ENCODE measurements at places on chromosomes 11 and 22.

GRCh38 chr22:16963189-16963945 is 44.7 kb downstream of the GAB4 start:
- H3K4me3 ChIP-seq: no peak overlapping the region
- no peak for DNase-seq
- H3K27ac ChIP-seq: no peak overlapping the region
- H3K36me3 ChIP-seq: no peaks in the 10 kb centered on the region
- no peaks in the 10 kb centered on the region for H3K27me3 ChIP-seq

DNA sequence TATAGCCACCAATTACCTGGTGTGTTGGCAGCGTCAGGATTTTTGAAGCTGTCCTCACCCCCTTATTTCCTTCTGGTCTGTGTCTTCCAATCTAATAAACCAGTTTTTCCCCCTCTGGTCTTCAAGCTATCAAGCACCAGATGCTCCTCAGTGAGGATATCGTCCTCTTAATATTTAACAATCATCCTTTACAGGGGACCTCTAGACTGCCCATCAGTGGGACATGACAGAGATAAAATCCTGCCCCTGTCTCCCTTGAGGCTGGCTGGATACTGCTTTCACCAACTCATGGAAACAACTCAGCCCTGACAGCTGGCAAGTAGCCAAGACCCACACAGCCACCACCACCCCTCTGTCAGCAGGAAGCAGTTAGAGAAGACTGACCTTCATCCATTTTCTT is 421.0 kb upstream of the API5 start:
- no peaks in the 10 kb centered on the region for H3K4me1 ChIP-seq
- no peak overlapping the region for H3K4me3 ChIP-seq
- H3K36me3 ChIP-seq: no peaks in the 10 kb centered on the region
- H3K27me3 ChIP-seq: no peaks in the 10 kb centered on the region
- DNase-seq: no peak
- no peak overlapping the region for H3K27ac ChIP-seq

DNA sequence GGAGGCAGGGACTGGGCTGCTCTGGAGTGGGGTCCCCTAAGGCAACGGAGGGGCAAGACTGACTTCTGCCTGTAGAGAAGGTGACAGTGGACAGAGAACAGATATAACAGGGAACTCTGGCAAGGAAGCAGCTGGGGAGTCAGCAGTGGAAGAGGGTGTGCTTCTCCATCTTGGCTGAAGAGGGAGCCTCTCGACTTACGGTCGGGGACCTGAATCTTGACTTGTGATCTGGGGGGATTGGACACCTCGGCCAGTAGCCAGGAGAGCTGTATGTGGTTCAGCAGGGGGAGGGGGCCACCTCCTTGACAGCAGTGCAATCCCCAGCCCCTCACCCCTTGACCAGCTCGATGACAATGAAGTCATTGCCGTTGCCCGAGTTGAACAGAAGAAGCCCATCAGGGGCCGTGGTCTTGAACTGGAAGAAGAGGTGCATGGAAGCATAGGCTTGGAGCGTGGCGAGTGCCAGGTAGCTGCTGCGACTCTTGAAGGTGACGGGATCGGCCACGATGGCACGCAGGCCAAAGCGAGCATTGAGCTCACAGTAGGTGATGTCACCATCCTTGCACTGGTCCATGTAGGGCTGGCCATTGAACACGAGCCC is 60.0 kb downstream of the SLC22A12 start:
- no peak overlapping the region for H3K27ac ChIP-seq
- no peaks in the 10 kb centered on the region for H3K36me3 ChIP-seq
- no peak overlapping the region for H3K4me3 ChIP-seq
- H3K27me3 ChIP-seq: no peaks in the 10 kb centered on the region
- no peak for DNase-seq
- no peaks in the 10 kb centered on the region for H3K4me1 ChIP-seq

GRCh38 chr22:36541831-36542411 is 13.0 kb upstream of the EIF3D start:
- H3K27me3 ChIP-seq: no peaks in the 10 kb centered on the region
- H3K4me3 ChIP-seq: no peak overlapping the region
- no peaks in the 10 kb centered on the region for H3K4me1 ChIP-seq

DNA sequence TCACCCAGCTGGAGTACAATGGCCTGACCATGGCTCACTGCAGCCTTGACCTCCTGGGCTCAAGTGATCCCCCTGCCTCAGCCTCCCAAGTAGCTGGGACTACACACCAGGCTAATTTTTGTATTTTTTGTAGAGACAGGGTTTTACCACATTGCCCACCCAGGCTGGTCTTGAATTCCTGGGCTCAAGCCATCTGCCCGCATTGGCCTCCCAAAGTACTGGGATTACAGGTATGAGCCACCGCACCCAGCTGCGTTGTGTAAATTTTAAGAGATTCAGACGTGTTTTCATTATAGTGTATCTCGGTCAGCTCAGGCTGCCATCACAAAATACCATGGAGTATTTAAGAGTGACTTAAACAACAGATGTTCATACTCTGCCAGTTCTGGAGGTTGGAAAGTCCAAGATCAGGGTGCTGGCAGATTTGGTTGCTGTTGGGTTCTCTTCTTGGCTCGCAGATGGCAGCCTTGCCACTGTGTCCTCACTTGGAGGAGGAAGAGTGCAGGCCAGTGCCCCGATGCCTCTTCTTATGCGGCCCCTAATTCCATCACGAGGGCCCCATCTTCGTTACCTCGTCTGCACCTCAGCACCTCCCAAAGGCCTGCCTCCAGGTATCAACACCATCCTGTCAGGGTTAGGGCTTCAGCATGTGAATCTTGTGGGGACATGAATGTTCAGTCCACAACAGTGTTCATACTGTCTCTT is 32.6 kb upstream of the PARVB start:
- H3K4me3 ChIP-seq: no peak overlapping the region
- no peak for DNase-seq
- H3K27ac ChIP-seq: no peak overlapping the region
- peaks cover 18% of the 10 kb centered on the region for H3K36me3 ChIP-seq
- no peaks in the 10 kb centered on the region for H3K27me3 ChIP-seq

GRCh38 chr11:10004526-10005113 is 289.4 kb downstream of the SBF2 start:
- no peak overlapping the region for H3K4me3 ChIP-seq
- H3K4me1 ChIP-seq: no peaks in the 10 kb centered on the region
- DNase-seq: no peak
- H3K27ac ChIP-seq: no peak overlapping the region
- no peaks in the 10 kb centered on the region for H3K27me3 ChIP-seq

GRCh38 chr11:124865902-124866851 is 945 bp downstream of the ROBO3 start:
- peaks cover 22% of the 10 kb centered on the region for H3K27me3 ChIP-seq
- no peaks in the 10 kb centered on the region for H3K36me3 ChIP-seq
- DNase-seq: no peak
- H3K4me3 ChIP-seq: peak overlapping the region; percentile 62

DNA sequence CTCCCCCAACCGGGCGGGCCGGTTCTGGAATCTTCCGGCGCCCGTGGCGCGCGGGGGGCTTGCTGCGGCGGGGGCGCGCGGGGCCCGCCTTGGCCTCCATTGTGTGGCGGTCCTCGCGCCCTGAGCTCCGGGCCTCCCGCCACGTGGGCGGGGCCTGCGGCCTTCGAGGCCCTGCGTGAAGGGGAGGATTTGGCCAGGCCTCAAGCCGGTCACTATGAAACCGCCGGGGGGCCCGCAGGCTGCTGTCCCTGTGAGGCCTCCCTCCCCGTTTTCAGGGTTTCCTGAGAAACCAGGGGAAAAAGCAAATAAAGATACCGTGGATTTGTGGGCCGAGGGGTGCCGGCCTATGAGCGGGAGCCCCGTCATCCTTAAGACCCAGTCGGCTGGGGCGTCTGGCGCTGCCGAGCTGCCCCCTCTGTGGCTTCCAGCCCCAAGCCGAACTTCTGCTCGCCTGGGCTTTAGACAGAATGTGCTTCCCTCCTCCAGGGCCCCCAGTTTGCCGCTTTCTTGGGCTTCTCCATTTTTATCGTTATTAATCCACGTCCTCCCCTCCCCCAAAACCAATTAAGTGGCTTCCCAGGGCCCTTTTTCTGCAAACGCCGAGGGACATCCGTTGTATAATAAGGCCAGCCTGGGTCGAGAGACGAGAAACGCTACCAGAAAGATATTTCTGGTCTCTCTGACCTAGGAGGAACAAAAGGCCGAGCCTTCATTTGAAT is 602 bp downstream of the EWSR1 start:
- H3K36me3 ChIP-seq: peaks cover 12% of the 10 kb centered on the region
- no peaks in the 10 kb centered on the region for H3K27me3 ChIP-seq
- no peak for DNase-seq
- H3K4me1 ChIP-seq: peaks cover 39% of the 10 kb centered on the region
- peak overlapping the region; percentile 97 for H3K27ac ChIP-seq

- H3K36me3 ChIP-seq: no peaks in the 10 kb centered on the region
- H3K4me3 ChIP-seq: no peak overlapping the region
- H3K27me3 ChIP-seq: no peaks in the 10 kb centered on the region
- peaks cover 24% of the 10 kb centered on the region for H3K4me1 ChIP-seq
These were observed 3.5 kb downstream of the KCNJ5 start for GRCh38 chr11:128894685-128895084.

GRCh38 chr11:95595973-95596489 is 193.6 kb downstream of the FAM76B start:
- H3K4me3 ChIP-seq: no peak overlapping the region
- H3K27me3 ChIP-seq: no peaks in the 10 kb centered on the region
- no peaks in the 10 kb centered on the region for H3K36me3 ChIP-seq
- no peak for DNase-seq
- H3K4me1 ChIP-seq: peaks cover 25% of the 10 kb centered on the region

DNA sequence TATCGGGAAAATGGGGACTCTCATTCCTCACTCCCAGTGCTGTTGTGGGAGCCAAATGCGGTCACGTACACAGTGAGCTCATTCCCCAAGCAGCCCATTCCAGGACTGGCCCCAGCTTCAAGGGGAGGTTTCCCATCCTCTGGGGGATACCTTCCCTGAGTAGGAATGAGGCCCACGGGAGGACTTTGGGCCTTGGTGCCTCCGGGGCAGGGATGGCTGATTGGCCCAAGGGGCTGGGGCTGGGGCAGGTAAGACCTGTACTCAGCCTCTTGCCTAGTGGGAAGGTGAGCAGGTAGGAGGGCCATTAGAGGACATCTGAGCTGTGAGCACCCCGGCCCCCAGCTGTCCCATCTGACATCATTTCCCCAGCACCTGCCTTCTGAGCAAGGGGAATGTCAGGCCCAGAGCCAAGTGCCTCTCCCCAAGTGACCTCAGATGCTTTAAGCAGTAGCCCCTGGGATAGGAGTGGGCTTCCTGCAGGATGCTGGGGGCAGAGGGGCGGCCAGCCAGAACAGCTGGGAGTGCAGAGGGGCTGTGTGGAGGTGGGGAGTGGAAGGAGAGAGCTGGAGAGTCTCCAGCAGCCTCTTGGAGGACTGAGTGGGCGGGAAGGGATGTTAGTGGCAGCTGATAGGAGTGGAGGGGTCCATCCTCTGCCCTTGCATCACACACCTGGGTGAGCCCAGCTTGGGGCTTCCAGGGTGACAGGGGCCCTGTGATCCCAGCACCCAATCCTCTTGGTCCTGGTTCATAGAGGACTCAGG is 58.4 kb downstream of the CD82 start:
- H3K4me1 ChIP-seq: peaks cover 22% of the 10 kb centered on the region
- no peaks in the 10 kb centered on the region for H3K36me3 ChIP-seq
- peak; percentile 1 for DNase-seq
- no peak overlapping the region for H3K4me3 ChIP-seq
- no peak overlapping the region for H3K27ac ChIP-seq

GRCh38 chr11:120912504-120912903 is 111.4 kb upstream of the TBCEL start:
- no peak overlapping the region for H3K4me3 ChIP-seq
- H3K27me3 ChIP-seq: no peaks in the 10 kb centered on the region
- no peak overlapping the region for H3K27ac ChIP-seq
- DNase-seq: no peak

DNA sequence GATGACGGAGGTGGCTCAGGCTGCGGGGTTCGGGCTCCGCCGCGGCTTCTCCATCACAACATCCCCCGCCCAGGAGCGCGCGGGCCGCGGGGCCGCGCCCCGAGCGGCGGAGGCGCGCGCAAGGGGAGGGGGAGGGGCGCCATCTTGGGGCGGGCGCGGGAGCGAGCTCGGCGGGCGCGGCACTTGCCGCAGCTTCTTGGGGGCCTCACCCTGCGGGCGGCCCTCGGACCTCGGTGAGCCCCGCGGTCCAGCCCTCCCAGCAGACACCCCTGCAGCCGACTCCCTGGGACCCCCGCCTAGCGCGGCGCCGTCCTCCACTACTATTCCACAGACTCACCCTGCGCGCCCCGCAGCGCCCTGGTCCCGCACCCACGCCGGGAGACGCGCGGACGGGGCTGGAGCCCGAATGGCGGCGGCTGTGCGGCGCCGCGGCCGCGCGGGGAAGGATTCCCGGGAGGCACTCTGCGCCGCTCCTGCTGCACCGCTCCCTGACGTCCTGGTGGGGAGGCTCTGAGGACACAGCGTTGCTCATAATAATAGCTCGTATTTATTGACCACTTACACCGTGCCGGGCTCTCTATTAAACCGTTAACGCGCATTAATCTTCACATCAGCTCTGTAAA is at the start of gene APBB1:
TSS of gene APBB1 (minus strand) at position 86 of the 623 bp plus-strand sequence. CDS start 7,747 bp downstream, outside the sequence.
- H3K27me3 ChIP-seq: no peaks in the 10 kb centered on the region
- H3K27ac ChIP-seq: peak within 1 kb of the TSS; percentile 91
- no peaks in the 10 kb centered on the region for H3K36me3 ChIP-seq
- H3K4me1 ChIP-seq: peaks cover 5% of the 10 kb centered on the region

DNA sequence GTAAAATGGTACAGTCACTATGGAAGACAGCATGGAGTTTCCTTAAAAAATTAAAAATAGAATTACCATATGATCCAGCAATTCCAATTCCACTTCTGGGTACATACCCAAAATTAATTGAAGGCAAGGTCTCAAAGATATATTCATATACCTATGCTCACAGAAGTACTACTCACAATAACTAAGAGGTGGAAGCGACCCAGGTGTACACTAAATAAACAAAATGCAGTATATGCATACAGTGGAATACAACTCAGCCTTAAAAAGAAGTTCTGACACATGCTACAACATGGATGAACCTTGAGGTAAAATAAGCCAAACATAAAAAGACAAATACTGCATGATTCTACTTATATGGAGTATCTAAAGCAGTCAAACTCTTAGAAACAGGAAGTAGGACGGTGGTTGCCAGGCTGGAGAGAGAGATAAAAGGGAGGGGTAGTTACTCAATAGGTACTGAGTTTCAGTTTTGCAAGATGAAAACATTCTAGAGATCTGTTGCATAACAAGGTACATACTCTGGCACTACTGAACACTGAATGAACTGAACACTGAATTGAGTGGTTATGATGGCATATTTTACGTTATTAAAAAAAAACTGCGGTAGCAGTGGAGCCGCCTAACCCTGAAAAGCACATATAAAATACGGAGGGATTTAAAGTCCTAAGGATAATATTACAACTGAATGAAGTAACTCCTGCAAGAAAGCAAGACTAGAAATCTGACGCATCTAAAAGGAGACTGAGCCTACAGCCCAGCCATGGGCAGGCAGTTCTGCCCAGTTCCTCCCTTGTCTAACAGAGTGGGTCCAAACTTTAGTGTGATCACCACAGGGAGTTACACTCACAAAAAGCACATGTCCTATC is 12.8 kb downstream of the DGCR2 start:
- H3K4me3 ChIP-seq: peak overlapping the region; percentile 31
- no peak for DNase-seq
- H3K27me3 ChIP-seq: no peaks in the 10 kb centered on the region
- peak overlapping the region; percentile 32 for H3K27ac ChIP-seq
- H3K4me1 ChIP-seq: peaks cover 30% of the 10 kb centered on the region

Measured in thoracic aorta (tissue), 2 donors.